ENCODE measurements at places on chromosomes 5 and 9.

GRCh38 chr5:103894882-103895281 lies 332.3 kb upstream of the NUDT12 start:
- no peak for DNase-seq

GRCh38 chr5:5270958-5271785 lies 131.0 kb downstream of the ADAMTS16 start:
- DNase-seq = no peak

- no peak for DNase-seq
These were observed 14.2 kb downstream of the AP3S1 start for GRCh38 chr5:115855959-115856358.

DNA sequence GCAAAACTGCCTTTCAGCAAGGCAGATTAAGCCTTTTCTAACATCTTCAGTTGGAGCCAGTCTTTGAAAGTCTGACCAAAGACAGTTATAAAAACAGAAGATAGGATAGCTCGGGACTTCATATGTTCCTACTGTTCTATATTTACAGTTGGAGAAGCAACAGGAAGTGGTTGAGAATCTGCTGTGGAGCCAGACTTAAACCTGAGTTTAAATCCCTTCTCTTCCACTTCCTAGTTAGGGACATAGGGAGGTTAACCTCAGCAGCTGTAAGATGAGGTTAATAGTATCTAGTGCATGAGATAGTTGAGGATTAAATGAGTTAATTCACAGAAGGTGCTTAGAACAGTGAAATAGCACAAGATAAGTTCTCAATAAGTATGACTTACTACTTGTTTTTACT lies 84.5 kb upstream of the FREM1 start:
- no peak for DNase-seq

- no peak for DNase-seq
These were observed 53.0 kb downstream of the YIPF5 start for GRCh38 chr5:144117412-144117811.

- no peak for DNase-seq
These were observed 6.6 kb downstream of the RGS14 start for GRCh38 chr5:177364159-177364962.

DNA sequence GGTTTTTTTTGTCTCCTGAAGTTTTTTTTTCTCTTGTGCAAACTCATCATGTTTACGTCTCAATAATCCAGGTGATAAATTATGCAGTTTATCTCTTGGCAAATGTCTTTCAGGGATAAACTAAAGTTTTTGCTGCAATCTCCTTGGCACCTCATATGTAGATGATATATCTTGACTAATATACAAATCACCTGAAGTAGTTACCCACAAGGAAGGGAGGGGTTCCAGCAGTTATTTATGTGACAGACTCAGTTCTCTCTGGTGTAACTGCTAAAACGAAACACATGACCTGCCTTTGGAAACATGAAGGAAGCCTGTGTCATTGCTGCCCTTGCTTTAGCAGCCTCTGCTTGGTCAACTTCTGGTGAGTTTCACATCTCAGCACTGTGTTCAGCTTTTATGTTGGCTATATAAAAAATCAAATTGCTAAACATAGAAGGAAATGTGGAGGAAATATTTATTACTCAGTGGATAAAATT lies 39.3 kb upstream of the KIAA1958 start:
- DNase-seq = peak; percentile 8

DNA sequence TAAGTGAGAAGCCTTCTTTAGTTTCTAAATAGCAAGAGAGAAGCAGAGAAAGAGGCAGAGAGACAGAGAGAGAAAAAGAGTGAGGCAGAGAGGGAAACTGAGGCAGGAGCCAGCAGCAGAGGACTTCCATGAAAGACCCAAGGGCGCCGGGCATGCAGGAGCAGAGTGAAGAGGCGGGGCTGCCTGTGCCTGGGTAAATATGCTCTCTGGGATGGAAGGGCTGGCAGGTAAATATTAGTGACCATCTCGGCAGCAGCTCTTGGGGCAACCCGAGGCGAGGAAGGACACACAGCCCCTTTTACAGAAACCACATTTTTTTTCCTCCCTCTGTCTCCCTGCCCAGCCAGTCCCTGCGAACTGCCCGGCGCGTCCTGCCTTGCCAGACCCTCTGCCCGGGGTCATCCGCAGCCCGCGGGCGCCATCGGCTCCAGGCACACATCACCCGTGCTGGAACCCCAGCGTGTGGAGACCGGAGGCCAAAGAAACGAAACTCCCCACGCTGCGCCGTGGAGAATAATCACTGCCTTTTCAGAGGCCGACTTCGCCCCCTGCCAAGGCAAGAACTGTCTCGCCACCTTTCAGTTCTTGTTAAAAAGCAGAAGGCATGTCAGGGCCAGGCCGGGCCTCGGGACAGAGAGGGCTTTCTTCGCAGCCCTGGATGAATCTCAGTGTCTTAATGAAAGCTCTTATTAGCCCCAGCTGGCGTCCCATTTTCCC lies 61.3 kb downstream of the BOD1 start:
- no peak for DNase-seq

DNA sequence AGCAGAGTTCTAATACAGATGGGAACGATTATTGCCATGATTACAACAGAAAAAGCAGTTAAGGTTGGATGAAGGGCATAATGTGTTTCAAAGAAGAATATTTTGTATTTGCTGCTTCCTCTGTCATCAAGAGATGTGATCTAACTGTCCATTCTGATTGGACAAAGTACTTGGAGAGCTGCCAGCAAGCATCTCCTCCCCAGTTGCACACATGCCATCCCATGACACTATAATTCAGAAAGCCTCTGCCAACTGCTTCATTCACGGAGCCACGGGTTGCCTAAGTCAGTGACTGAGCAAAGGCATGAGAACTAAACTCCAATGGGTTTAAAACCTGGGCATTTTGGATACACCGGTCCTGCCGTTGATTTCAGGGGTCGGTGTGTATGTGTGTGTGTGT lies 253.8 kb downstream of the CRB2 start:
- no peak for DNase-seq

DNA sequence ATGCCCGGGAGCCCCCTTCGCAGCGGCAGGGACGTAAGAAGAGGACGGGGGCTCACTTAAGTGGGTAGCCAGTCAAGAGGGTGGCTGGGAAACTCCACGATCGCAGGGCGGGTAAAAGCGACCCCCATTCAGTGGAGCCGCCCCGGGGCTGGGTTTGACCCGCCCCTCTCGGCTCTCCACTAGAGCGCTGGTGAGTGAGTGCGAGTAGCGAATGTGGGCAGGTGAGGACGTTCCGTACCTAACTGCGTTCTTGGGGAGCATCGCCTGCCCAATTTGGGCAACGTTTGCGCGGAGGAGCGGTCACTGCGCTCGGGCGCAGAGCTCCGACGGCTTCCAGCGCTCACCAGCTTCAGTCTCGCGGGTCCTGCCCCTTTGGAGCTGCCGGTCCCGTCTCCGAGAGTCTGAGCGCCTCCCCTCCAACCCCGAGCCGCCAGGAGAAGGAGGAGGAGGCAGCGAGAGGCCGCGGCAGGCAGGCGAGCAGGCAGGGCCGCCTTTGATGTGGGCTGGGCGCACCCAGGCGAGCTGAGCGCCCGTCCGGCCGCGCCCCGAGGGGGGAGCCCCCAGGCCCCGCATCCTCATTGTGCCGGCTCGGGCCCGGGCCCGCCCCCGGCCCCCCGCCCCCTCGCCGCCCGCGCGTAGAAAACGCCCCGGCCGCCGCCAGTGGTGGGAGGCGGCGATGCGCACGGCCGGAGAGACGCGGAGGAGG lies at the start of gene FGF18:
Gene FGF18 (plus strand): TSS at position 666 of the 706 bp plus-strand sequence. CDS start 553 bp downstream, outside the sequence.
- DNase-seq = no peak

DNA sequence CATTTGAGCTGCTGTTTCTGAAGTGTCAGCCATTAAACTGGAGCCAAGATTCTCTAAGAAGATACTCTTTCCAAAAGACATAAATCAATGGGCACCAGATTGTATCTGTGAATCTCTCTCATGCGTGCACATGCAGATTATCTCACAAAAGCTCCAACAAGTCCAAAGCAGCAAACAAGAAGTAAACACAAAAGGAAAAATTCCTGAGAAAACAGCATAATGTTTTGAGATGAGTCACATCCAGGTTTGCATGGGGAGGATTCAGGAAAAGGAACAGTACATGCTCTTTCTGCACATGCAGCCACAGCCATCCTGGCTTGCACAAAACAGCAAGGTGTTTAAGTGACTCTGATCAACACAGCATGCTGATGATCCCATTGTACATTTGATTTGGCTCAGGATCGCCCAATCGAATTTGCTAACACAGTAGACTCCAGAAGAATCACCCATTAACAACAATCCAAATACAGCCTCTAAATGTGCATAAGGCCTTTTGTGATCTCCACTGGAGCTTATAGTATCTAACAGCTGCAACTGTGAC lies 143.1 kb downstream of the ELAVL2 start:
- no peak for DNase-seq

DNA sequence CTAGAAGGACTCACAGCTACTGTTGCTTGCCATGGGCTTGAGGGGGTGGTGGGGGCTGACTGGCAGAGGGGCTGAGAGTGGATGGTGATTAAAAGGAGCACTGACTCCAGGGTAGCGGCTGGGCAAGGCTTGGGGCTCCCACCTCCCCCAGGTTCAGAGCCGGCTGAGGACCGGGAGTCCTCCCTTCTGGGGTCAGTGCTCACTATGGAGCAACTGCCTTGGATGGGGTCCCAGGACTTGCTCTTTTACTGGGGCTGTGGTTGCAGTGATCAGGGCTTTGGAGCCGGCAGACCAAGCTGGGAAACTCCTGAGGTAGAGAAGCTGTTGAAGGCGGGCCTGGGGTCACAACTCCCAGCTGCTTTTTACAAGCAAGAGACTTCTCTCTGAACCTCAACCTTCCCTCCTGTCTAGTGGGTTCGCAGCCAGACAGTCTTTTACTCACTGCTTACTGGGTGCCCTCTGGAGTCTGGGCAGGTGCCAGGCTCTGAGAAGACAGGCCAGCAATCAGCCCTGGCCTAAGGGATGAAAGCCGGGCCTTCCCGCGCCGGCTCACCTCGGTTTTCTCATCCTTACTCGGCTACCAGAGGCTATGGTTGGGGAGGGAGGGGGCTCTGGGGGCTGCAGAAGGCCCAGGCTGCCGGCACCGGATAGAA lies 795 bp upstream of the ASS1 start:
- DNase-seq = no peak

DNA sequence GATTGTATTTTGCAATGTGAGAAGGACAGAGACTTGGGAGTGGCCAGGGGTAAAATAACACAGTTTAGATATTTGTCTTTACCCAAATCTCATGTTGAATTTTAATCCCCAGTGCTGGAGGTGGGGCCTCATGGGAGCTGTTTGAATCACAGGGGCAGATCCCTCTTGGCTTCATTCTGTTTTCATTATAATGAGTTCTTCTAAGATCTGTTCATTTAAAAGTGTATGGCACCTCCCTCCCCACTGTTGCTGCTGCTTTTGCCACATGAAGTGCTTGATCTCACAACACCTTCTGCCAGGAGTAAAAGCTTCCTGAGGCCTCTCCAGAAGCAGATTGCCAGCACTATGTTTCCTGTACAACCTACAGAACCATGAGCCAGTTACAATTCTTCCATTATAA lies 28.1 kb downstream of the COX7C start:
- DNase-seq = no peak

GRCh38 chr5:116650544-116650943 lies 75.9 kb upstream of the SEMA6A start:
- DNase-seq = no peak

DNA sequence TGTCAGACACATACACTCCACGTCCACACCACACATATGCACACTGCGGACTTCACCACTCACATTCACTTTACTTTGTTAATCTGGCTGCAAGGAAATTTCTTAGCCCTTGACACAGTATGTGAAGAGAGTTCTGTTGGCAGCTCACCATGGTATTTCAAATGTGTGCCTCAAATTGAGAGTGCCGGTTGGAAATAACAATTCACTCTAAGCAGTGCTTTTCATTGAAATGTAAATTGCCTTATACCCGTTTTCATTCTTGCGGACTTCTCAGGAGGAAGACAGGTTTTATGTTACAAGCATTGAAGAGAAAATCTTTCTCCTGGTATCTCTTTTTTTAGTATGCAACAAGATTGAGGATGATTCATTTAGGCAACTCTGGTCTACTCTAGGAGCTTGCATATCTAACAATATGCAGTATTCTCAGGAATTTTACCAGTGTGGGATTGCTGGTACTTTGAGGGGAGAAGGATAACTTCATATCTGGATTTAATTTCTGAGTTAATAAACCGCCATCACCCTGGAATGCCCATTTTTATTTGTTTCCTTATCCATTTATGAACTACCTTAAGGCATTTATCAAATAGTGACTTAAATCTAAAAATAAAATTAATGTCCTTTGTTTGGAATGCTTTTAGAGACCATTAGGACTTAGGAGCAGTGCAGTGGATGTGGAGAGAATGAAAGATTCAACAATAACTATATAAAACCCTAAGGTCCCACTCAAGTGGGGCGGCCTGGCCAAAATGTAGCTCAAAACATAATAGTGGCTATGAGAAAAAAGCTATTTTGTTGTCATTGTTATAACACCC lies 87.0 kb downstream of the IQGAP2 start:
- no peak for DNase-seq

GRCh38 chr5:122179701-122180100 lies 50.4 kb downstream of the ZNF474 start:
- no peak for DNase-seq

- DNase-seq = no peak
These were observed 50.3 kb downstream of the RAD50 start for GRCh38 chr5:132607095-132607494.

DNA sequence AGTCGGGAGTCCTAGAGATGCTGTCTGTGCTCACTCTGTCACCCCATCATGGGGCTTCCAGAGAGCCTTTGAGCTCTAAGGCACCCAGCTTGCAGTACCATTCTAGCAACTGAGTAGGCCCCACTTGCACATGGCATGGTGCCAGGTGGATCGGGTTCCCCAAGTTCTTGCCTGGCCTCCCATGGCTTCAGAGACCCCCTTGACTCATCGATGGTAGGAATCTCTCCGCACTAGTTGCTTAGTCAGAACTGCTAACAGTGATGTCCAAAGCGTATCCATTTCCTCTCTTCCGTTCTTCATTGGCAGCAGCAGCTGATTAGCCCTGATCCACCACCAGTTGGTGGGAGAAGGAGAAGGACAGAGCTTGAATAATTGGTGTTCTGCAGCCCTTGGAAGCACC lies 70.3 kb upstream of the RARS1 start:
- DNase-seq = no peak

GRCh38 chr9:106930477-106930876 lies 67.5 kb downstream of the ZNF462 start:
- no peak for DNase-seq

GRCh38 chr9:74920944-74921626 lies 31.6 kb downstream of the C9orf40 start:
- no peak for DNase-seq

- DNase-seq = peak; percentile 13
These were observed 190.4 kb downstream of the EPB41L4A start for GRCh38 chr5:112228667-112229066.

DNA sequence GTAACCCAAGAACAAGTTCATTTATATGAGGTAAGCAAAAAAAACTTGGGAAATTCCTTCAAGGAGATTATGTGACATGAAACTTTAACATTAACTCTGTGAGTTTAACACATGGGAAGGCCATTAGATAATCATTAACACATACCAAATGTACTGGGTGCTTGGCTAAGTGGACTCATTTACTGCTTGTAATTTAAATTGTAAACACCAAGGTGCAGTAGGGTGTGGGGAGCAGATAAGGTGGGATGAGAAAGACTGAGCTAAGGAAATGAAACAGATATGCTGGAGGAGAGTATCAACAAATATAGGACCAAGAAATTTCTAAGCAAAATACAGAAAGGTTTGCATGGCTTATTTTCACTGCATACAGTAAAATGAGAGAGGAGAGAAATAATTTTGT lies 2384.8 kb upstream of the ACO1 start:
- DNase-seq = no peak

Data from amniotic stem cell (primary cell).